ENCODE measurements at places on chromosomes 6 and 20. TPM values are rescaled to one million over a fixed set of nuclear protein-coding genes. Genes with fewer than 3 reads are reported as not detected.

The ECT2L gene
- total RNA-seq, result 0.82 TPM

The KIF13A gene
- total RNA-seq, result 16.3 TPM

The PLCB1 gene
- total RNA-seq, result 48.9 TPM

The SIRPD gene
- total RNA-seq, result not detected

The DBNDD2 gene
- total RNA-seq, result 2.9 TPM

The BPIFB1 gene
- total RNA-seq, result not detected

The SYCP2 gene
- 4.1 TPM for total RNA-seq

The VAPB gene
- 16.3 TPM for total RNA-seq

The TRIM15 gene
- not detected for total RNA-seq

The PRL gene
- not detected for total RNA-seq

The BANF2 gene
- not detected for total RNA-seq

The IP6K3 gene
- total RNA-seq, result not detected

The FAM83D gene
- 2.4 TPM for total RNA-seq

The FAXC gene
- 41.6 TPM for total RNA-seq

The IL17F gene
- not detected for total RNA-seq

The COL10A1 gene
- not detected for total RNA-seq

The SPDEF gene
- total RNA-seq, result not detected

The MMUT gene
- 29.8 TPM for total RNA-seq

The OR2B6 gene
- total RNA-seq, result not detected

The NKX2-4 gene
- total RNA-seq, result not detected

The RIPPLY2 gene
- 21.6 TPM for total RNA-seq

The FAM83B gene
- total RNA-seq, result 0.41 TPM
